ENCODE measurements at places on chromosomes 13 and 19. TPM values are rescaled to one million over a fixed set of nuclear protein-coding genes. Genes with fewer than 3 reads are reported as not detected.
A peak's percentile ranks its signal among the peaks of the same experiment; 100 is the strongest.

The LGALS14 gene
- total RNA-seq = not detected

The SYT3 gene
- total RNA-seq = 0.91 TPM

The NLRP11 gene
- total RNA-seq = not detected

DNA sequence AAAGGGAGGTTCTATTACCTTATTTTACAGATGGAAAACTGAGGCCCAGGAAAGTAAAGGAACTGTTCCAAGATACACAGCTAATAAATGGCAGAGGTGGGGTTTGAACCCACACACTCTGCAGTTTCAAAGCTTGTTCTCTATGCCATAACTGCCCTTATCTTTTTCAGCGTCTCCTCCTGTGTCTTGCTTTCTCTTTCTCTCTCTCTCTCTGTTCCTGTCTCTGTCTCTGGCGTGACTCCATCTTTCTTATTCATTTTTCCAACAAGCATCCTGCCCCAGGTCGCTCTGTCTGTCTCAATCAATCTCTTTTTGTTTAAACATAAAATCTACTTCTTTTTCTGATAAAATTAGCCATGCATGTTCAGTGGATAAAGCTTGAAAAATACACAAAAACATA lies 3.2 kb upstream of the IFNL4 start:
- H3K27ac ChIP-seq = no peak overlapping the region
- no peak for DNase-seq
- peaks cover 70% of the 10 kb centered on the region for H3K27me3 ChIP-seq
- no peaks in the 10 kb centered on the region for H3K36me3 ChIP-seq
- H3K4me3 ChIP-seq = no peak overlapping the region

DNA sequence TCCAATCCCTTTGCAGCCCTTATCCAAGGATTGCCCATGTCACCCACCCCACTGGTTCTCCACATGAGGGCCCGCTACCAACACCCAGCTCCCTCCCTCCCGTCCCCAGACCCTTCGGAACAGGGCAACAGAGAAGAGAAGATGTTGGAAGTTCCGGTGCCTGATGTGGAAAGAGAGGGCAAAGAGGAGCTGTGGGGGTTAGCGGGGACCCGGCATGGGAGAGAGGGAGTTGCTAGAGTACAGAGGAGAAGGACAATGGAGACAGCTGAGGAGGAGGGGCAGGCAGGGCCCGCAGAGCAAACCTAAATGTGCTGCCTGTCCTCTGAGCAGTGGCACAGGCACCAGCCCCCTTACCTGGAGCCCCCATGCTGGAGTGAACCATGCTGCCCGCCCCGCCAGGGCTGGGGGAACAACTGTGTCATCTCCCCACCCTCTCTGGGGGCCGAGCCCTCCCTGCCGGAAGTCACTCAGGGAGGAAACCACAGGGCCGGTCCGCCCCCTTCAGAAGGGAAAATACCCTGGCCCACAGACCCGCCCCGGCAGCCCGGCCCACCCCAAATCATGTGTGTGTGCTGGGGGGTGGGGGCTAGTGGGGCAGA lies at the start of gene POU2F2:
Gene POU2F2, minus strand, starts transcription at position 417 of the 599 bp plus-strand sequence. Its CDS starts 35 bp downstream, at position 382.
- peaks cover 3% of the 10 kb centered on the region for H3K4me1 ChIP-seq
- peaks cover 70% of the 10 kb centered on the region for H3K27me3 ChIP-seq
- H3K4me3 ChIP-seq = peak within 1 kb of the TSS; percentile 33
- H3K27ac ChIP-seq = peak within 1 kb of the TSS; percentile 54

- H3K4me3 ChIP-seq = no peak overlapping the region
- H3K36me3 ChIP-seq = no peaks in the 10 kb centered on the region
- DNase-seq = no peak
- H3K27me3 ChIP-seq = peaks cover 8% of the 10 kb centered on the region
- H3K4me1 ChIP-seq = peaks cover 22% of the 10 kb centered on the region
These were observed 193.9 kb downstream of the KCTD12 start for GRCh38 chr13:76692346-76692745.

GRCh38 chr13:110897014-110897413 lies 17.9 kb downstream of the ANKRD10 start:
- DNase-seq = no peak
- H3K27ac ChIP-seq = no peak overlapping the region

Measured in progenitor cell of endocrine pancreas (in vitro differentiated cells).